GM23248 (cell line): ENCODE measurements at places on chromosomes 2 and 18. TPM values are rescaled to one million over a fixed set of nuclear protein-coding genes. Genes with fewer than 3 reads are reported as not detected.

DNA sequence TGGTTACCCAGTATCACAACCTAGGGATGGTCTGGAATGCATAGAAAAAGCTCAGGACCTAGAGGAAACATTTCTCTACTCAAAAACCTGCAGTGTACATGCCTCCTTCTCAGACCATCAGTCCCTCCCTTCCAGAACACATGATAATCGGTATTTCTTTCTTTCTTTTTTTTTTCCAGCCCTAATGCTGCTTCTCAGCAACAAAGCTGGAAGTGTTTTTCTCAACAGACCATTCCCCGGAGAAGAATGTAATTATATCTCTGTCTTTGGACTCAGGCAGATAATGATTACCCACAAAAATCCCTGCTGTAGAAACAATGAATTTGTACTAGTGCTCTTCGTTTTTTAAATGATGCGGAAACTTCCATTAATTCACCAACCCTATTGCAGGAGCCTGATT is 44.1 kb upstream of the NDUFV2 start:
- no peak for DNase-seq

DNA sequence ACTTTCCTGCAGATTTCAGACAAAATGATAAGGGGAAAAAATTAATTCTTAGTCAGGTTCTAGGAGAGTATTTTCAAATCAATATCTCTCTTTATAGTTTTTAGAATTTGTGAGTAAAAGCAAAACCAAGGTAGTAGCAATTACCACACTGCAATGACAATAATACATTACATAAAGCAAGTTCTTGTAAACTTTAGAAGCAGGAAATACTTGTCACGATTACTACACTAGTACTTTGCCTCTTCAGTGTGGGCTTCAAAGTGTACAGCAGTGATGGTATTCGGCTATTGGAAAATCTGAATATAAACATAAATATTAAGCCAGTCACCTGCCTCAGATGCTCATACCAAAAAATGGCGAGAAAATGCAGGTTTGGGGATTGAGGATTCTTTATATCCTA is 81.0 kb downstream of the ALPK2 start:
- no peak for DNase-seq

DNA sequence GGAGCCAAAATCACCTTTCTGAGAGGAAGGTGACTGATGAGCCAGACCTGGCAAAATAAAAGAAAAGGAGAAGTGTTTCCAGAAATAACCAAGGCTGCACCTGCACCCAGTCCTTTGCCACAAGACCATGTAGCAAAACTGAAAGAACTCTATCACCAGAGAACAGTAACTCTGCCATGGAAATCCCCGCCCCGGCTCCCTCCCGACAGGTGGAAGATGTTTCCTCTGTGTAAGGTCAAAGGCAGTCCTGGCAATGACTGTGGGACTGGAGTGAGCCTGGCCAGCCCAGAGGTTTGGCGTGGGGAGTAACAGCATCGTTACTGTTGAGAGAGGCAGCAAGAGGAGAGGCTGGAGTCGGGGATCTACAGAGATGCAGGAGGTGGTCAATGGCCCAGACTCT is 42.3 kb downstream of the SPRED2 start:
- DNase-seq: no peak

DNA sequence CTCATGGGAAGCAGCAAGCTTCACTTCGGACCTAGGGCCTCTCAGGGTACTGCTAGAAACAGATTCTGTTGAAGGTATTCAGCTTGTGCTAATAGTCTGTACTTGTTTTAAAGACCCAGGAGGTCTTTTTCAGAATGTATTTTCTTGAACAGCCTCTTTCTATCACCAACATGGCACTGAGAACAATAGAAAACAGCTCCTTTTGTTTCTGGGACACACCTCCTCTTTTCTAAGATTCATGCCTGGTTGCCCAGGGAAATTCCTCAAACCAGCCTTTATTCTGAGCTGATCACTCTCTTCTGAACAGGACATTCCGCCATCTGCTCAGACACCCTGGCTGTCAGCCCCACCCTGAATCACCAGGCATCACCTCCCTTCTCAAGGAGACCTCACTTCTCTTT is 389.6 kb downstream of the TGIF1 start:
- DNase-seq: no peak

DNA sequence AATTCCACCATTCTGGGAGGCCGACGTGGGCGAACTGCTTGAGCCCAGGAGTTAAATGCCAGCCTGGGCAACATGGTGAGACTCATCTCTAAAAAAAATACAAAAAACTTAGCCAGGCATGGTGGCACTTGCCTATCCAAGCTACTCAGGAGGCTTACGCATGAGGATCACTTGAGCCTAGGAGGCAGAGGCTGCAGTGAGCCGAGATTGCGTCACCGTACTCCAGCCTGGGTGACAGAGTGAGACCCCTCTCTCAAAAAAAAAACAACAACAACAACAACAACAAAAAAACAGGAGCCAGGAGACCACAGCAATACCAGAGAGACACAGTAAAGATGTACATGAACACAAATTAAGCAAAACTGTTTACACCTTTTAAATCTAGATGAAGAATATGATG is 52.9 kb downstream of the TLK1 start:
- no peak for DNase-seq

GRCh38 chr2:160731415-160731814 is 237.8 kb upstream of the RBMS1 start:
- DNase-seq: no peak

- no peak for DNase-seq
Observed at GRCh38 chr2:18123211-18123570, 244.7 kb downstream of the KCNS3 start.

LIMS2 gene
- polyA plus RNA-seq: 30.4 and 33.7 TPM in 2 replicates
